Activated CD4-positive, alpha-beta T cell treated with anti-CD3 and anti-CD28 coated beads, Interleukin-2, amount 10 ng/mL, durations not matched to agents 24 days and 14 days (primary cell): ENCODE measurements at places on chromosomes 1 and 21. TPM values are rescaled to one million over a fixed set of nuclear protein-coding genes. Genes with fewer than 3 reads are reported as not detected.
A peak's percentile ranks its signal among the peaks of the same experiment; 100 is the strongest.

- H3K27ac ChIP-seq = no peak overlapping the region
- no peaks in the 10 kb centered on the region for H3K4me1 ChIP-seq
- H3K36me3 ChIP-seq = no peaks in the 10 kb centered on the region
- no peaks in the 10 kb centered on the region for H3K27me3 ChIP-seq
- H3K4me3 ChIP-seq = no peak overlapping the region
These were observed 55.0 kb upstream of the PAX7 start for GRCh38 chr1:18575620-18576019.

DNA sequence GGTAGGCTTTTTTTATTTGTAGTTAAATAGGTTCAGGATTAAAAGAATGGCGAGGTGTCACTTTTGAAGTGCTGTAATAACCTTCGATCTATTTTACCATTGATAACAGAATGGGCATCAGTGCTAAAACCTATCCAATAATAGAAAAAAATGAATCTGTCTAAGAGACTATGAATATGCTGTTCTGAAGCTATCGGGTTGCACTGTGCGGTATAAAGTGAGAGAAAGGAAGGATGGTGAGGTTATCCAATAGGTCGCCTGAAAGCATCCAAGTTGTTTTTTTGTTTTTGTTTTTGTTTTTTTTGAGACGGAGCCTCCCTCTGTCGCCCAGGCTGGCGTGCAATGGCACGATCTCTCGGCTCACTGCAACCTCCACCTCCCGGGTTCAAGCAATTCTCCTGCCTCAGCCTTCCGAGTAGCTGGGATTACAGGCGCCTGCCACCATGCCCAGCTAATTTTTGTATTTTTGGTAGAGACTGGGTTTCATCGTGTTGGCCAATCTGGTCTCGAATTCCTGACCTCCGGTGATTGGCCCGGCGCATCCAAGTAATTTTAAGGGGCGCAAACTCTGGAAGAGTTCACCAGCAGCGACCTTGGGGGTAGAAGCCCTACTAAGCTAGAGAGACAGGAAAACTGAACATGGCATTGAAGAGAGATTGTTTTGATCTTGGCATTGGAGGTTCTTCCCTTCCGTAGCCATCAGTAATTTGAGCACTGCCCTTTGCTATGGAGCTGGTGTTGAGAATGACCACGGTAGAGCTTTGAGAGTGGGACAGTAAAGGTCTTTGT is 8.7 kb upstream of the MDM4 start:
- peaks cover 3% of the 10 kb centered on the region for H3K36me3 ChIP-seq
- peak; percentile 76 for DNase-seq
- peak overlapping the region; percentile 94 for H3K4me3 ChIP-seq
- H3K27ac ChIP-seq = peak overlapping the region; percentile 99

DNA sequence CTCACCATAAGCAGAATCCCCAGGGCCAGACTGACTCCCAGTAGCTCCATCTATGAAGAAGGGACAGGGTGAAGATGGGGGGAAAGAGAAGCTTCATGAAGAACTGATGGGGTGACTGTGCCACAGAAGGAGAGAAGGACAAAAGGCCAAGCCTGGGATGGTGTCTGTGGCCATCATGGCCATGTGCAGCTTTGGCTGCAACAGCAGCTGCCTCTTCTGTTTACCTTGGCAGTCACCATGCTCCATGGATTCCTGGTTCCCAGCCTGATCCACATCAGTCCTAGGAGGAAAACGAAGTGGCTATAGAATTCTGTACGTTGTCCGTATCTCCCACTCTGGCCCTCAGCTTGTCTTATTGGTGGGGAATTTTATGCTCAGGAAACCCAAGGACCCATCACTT is 12.0 kb downstream of the SEMA6C start:
- no peaks in the 10 kb centered on the region for H3K36me3 ChIP-seq
- H3K4me1 ChIP-seq = peaks cover 6% of the 10 kb centered on the region
- peaks cover 7% of the 10 kb centered on the region for H3K27me3 ChIP-seq
- H3K4me3 ChIP-seq = no peak overlapping the region

GRCh38 chr21:45167796-45168222 is 93.4 kb downstream of the ADARB1 start:
- no peaks in the 10 kb centered on the region for H3K27me3 ChIP-seq
- peak; percentile 40 for DNase-seq
- no peak overlapping the region for H3K4me3 ChIP-seq
- H3K27ac ChIP-seq = no peak overlapping the region

Gene MAN1C1
- 2.2 and 2.9 TPM in 2 replicates for total RNA-seq

Gene ZBTB8A
- total RNA-seq = 0.19 and 0.62 TPM in 2 replicates

Gene OR2T2
- not detected in 2 replicates for total RNA-seq

GRCh38 chr1:107262467-107263286 is 121.8 kb downstream of the NTNG1 start:
- no peak overlapping the region for H3K4me3 ChIP-seq
- no peaks in the 10 kb centered on the region for H3K27me3 ChIP-seq
- H3K36me3 ChIP-seq = no peaks in the 10 kb centered on the region
- H3K27ac ChIP-seq = no peak overlapping the region

GRCh38 chr1:170097449-170097948 is 23.0 kb upstream of the KIFAP3 start:
- no peak overlapping the region for H3K27ac ChIP-seq
- no peaks in the 10 kb centered on the region for H3K4me1 ChIP-seq
- no peaks in the 10 kb centered on the region for H3K36me3 ChIP-seq
- H3K27me3 ChIP-seq = peaks cover 20% of the 10 kb centered on the region

DNA sequence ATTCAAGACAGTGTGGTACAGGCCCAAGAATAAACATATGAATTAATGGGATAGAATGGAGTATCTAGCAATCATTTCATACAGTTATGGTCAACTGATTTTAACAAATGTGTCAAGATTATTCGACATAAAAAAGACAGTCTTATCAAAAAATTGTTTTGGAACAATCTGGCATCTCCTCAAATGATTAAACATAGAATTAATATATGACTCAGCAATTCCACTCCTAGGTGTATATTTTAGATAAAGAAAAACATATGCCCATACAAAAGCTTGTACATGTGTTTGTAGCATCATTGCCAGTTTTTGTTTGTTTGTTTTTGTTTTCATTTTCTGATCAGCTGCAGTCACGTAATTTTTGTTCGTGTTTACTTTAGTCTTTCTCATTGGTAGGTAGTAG is 1188.3 kb downstream of the BRINP3 start:
- H3K4me1 ChIP-seq = no peaks in the 10 kb centered on the region
- H3K4me3 ChIP-seq = no peak overlapping the region
- no peak for DNase-seq
- no peak overlapping the region for H3K27ac ChIP-seq
- no peaks in the 10 kb centered on the region for H3K27me3 ChIP-seq
